Thyroid gland (tissue), 4 donors: ENCODE measurements at places on chromosomes 5 and 9. TPM values are rescaled to one million over a fixed set of nuclear protein-coding genes. Genes with fewer than 3 reads are reported as not detected.

The PROB1 gene
- 2.1 TPM for total RNA-seq

DNA sequence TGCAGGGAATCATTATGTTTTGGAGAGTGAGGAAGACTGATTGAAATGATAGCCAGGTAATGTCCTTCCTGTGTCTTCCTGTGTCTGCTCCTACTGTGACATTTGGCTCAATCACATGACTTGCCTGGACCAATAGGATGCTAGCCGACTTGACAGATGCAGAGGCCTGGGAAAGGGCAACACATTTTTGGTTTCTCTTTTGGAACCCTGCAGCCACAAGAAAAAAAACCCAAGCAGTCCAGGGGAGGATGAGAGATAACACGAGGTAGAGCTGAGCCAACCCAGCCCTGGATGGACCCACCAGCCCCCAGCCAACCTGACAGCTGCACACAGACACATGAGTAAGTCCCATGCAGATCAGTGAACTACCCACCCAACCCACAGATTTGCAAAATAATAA is 256.1 kb upstream of the SMARCA2 start:
- no peak overlapping the region for H3K27ac ChIP-seq
- no peaks in the 10 kb centered on the region for H3K27me3 ChIP-seq
- H3K4me1 ChIP-seq: no peaks in the 10 kb centered on the region
- no peaks in the 10 kb centered on the region for H3K36me3 ChIP-seq

GRCh38 chr9:121757281-121757585 is 105.8 kb downstream of the DAB2IP start:
- H3K4me1 ChIP-seq: peaks cover 29% of the 10 kb centered on the region
- H3K27me3 ChIP-seq: no peaks in the 10 kb centered on the region
- H3K4me3 ChIP-seq: no peak overlapping the region
- no peak overlapping the region for H3K27ac ChIP-seq
- DNase-seq: peak; percentile 38

DNA sequence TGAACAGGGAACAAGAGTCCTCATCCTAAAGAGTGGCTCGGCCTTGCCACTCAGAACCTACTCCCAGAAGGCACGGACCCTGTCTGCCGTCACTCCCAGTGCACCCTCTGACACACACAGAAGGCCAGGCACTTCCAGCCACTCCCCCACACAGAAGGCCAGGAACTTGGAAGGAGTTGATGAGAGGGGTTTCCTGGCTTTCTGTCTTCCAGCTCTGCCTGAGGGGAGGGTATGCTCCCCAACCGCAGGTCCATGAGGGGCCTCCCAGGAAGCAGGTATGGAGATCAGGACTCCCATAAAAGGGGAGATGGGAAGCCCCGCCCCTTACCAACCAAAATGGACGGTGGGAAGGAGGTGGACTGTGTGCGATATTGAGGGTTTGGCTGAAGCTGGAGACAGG is 247.6 kb upstream of the IRX4 start:
- no peaks in the 10 kb centered on the region for H3K4me1 ChIP-seq
- no peak overlapping the region for H3K27ac ChIP-seq
- H3K36me3 ChIP-seq: no peaks in the 10 kb centered on the region
- H3K4me3 ChIP-seq: no peak overlapping the region

DNA sequence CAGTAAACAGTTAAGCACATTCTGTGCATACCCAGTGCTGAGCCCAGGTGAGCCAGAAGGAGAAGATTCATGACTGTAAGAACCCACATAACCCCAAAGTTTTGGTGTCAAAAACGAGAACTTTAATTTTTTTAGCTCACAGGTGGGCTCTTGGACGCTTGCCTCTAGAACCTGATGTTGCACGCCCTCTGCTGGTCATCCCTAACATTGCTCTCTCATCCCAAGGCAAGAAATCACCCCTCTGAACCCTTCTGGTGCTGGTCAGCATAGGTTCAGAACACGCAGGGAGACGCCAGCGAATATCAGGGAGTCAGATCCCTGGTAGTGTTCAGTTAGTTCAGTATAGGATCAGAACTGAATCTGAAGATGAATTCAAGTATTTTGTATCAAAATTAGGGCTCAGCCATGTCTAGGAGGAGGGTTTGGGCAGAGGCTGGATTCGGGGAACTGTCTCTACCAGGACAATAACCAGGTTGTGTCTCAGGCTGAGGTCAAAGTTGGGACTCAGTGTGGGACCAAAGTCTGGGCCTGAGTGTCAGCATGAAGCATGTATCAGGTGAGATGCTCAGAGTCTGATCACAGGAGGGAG is 4.1 kb upstream of the DNAJB5 start:
- H3K36me3 ChIP-seq: no peaks in the 10 kb centered on the region
- peak; percentile 70 for DNase-seq
- no peak overlapping the region for H3K27ac ChIP-seq
- H3K4me3 ChIP-seq: no peak overlapping the region

- no peak overlapping the region for H3K4me3 ChIP-seq
- H3K36me3 ChIP-seq: no peaks in the 10 kb centered on the region
- peaks cover 12% of the 10 kb centered on the region for H3K4me1 ChIP-seq
- DNase-seq: peak; percentile 88
- H3K27ac ChIP-seq: peak overlapping the region; percentile 67
These were observed 107.2 kb upstream of the ZNF462 start for GRCh38 chr9:106755736-106756135.
